D721Med (cell line): ENCODE measurements at places on chromosomes 7 and 10.

- no peak for DNase-seq
Observed at GRCh38 chr10:51204701-51205100, 130.4 kb downstream of the PRKG1 start.

- DNase-seq = no peak
Observed at GRCh38 chr7:144027974-144028373, 20.8 kb upstream of the OR2A5 start.

DNA sequence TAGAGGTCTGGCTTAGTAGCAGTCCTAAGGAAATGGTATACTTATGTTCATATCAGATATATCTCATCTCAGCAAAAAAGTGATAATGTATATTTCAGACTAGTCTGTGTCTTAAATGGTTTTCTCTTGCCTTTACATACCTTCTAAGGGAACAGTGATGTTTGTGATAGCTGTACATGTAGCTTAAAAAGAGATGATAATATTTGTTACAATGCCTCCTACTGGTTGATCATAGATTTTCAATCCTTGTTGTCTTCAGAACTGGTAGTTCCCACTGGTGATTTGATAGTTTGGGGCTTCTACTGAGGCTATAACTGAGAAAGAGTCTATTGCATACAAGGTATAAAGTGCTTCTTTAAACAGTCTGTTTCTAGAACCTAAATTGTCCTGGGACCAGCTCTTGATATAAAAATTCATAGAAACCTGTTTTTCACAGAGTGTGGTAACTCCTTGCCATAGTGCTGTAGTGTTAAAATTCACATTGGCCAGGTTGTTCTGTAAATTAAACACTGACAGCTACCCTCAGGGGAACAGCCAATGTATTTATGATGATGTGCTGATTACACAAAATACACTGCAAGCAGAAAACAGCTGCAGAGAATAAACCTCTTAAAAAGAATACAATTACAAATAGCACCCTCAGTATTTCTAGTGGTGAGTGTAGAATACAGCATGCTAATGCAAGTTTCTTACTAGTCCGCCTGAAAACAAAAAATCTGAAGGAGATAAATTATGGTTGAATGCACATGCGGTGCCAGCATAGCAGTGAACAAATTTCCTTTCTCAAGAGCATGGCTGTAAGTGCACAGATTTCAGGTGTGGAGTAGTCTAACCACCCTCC lies 90.3 kb downstream of the BTRC start:
- DNase-seq = no peak

DNA sequence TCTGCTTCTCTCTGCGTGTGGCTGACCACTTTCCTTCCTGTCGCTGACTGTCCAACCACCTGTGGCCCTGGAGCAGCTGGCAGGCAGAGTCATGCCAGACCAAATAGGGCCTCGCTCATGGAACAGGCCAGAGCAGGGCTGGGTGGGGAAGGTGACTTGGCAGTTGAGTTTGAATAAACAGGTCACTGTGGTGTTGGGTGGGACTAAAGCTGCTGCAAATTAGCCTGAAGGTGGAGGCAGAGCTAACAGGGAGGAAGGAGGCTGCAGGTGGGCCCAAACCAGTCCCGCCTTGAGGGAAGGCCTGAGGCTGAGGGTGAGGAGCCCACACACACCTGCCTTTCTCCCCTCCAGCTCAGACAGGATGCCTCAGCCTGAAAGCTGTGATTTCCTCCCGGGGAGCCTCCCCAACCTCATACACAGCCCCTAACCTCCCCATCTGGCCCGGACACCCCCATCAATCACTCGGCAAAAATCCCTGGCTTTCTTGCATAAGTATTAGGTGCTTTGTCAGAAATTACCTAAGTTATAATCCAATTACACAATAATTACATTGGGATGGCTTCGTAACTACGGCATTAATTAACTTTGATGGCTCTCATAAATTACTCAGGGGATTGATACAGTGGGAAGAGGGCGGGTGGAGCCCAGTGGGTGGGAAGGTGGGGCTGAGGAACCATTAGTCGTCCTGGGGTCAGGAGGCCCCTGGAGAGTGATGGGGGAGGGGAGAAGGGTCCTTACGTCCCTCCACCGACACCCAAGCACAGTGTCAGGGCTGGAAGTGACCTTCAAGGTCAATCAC lies 97.7 kb upstream of the PCBD1 start:
- DNase-seq = no peak

GRCh38 chr10:84659027-84659426 lies 330.6 kb downstream of the CCSER2 start:
- no peak for DNase-seq

GRCh38 chr10:18282094-18282493 lies 141.9 kb downstream of the CACNB2 start:
- DNase-seq = no peak

GRCh38 chr10:77685432-77685831 lies 47.8 kb upstream of the KCNMA1 start:
- DNase-seq = no peak

DNA sequence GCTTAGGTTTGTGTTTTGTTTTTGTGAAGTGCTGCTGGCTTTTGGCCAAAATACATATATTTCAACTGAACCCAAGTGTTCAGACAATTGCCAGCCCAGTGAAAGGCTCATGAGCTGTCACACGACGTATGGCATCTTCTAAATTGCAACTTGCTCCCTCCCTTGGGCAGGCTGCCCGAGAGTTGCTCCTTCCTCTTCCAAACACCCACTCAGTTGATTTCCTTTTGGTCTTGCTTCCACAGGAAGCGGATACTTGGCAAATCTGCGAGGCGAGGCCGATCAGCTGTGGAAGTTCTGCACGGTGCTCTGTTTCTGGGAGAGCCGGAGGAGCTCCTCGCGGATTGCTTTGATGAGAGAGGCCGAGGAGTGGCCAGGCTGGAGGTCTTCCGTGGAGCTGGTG lies 39.6 kb upstream of the ATP6V0A4 start:
- no peak for DNase-seq

DNA sequence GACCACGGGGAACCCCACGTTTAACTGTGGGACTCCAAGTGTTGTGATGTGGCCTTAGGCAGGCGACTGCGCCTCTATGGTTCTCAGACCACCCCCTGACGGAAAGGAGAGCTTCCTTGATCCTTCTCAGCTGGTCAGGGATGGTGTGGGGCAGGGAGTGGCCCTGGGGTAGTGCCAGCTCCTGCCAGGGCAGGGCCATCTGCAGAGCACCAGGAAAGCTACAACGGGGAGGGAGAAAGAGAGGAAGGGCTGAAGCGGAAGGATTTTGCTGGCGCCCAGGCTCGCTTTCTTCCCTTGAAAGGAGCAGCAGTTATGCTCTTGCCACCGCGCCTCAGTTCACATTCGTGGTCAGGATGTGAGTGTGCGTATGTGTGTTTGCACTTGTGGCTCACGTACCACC lies 74.9 kb upstream of the PCBD1 start:
- DNase-seq = no peak

DNA sequence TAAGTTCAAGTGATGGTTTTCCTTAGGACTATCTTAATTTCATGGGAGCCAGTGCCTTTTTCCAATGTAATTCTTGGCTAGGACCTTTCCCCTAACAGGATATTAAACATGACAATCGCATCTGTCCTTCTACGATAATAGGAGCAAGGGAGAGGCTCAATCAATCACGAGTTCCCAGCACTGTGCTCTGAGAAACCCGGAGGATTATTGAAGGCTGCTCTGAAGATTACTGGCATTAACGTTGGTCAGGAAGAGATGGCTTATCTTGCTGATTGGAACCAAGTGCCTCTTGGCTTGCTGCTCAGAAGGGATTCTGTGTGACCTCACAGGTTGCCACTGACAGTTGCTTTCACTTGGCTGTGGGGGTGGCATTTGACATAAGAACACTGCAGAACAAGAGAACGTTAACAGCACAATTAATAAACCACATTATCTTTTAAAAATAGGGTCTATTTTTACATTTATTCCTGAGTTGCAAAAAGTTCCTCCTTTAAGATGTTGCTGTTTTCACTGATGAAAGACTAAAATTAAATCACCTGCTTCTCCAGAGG lies 252.1 kb upstream of the TAC1 start:
- peak; percentile 23 for DNase-seq

GRCh38 chr7:151768805-151769187 lies 108.1 kb downstream of the PRKAG2 start:
- no peak for DNase-seq

DNA sequence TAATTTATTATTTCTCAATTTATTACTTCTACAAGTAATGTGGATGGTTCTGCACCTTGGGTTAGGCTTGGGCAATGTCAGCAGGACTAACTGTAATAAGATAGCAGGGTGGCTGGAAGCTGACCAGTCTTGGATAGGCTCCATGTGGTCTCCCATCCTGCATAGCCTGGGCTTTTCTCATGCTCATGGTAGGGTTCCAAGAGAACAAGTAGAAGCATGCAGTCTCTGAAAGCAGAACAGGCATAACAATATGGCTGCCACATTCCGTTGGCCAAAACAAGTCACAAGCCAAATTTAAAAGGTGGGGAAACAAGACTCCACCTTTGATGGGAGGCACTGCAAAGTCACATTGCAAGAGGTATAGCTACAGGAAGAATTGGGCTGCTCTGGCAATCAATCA lies 98.6 kb upstream of the MDFIC start:
- DNase-seq = no peak

DNA sequence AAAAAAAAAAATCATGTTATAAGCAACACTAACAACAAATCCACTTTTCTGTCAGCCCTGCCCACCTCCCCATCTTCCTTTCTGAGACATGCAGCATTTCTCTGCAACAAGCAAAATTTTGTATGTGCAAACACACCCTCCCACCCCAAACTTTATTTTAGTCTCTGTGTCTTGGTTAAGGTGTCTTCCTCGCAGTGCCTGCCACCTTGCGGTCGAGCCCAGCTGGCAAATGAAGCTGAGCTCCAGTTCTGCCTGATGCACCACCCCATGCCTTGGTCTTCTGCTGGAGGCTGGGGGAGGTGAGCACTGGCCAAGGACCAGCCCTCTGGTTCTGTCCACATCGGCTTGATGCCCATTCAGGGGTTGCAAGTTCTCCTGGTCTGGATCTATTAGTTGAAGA lies 206.3 kb downstream of the MGMT start:
- no peak for DNase-seq

GRCh38 chr7:27147199-27148030 lies at the start of gene HOXA6:
HOXA6 (minus strand) TSS chr7:27147774; CDS start chr7:27147749, 25 bp downstream.
- no peak for DNase-seq

DNA sequence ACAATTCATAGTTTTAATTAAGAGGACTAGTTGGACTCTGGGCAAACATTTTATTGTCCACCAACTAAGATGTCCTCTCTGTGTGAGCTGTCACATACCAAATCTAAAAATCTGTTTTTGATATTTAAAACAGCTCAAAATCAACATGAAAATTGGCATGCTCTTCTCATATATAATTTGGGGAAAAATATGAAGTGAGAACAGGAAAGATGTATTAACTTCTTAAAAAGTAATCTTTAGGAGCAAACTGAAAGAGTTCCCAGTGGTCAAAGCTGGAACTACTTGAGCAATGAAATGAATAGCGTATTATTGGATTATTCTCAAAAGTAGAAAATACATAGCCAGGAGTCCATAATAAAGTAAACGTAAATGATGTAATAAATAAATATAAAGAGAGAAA lies 147.2 kb downstream of the DYNC1I1 start:
- DNase-seq = no peak

DNA sequence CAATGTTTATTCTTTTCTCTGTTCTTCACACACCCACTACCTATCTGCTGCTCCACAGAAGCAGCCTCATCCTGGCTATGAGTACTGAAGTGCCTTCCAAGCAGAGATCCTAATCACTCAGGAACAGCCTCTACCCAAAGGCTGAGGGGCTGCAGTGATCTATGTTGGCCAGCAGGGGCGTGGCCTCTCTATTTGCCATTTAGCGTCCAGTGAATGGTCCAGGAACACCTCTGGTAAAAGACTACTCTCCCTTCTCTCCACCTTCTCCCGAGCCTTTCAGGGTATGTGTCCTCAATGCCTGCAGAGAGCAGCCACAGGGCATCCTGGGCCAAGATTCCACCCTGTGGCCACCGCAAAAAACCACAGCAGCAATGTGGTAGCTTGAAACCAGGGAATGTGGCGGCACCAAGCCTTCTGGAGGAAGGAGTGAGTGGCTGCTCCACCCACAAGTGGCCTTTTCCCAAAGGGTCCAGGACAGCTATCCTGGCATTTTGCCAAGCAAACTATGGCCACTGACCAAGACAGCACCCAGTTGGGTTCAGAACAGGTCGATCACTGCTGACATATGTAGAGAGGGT lies 70.9 kb downstream of the SYPL1 start:
- peak; percentile 34 for DNase-seq
